ENCODE measurements at places on chromosomes 16 and 17. TPM values are rescaled to one million over a fixed set of nuclear protein-coding genes. Genes with fewer than 3 reads are reported as not detected.

DNA sequence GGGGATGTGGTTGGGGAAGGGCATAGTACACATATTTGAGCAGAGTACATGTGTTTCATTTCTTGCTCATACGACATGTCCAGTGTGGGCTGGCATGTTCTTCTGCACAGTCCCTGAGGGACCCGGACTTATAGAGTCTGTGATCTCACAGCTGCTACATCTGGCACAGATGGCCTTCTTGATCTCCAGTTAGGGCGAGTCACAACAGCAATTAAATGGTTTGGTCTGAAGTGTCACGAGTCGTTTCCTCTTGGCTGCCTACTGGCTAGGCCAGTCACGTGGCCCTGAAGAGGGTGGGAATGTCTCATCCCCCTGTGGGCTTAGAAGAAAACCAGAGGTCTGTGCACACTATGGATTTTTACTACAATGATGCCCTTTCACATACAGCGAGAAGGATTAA lies 443.6 kb downstream of the WWOX start:
- DNase-seq = no peak

- no peak for DNase-seq
Measured at GRCh38 chr17:55466671-55467070, 44.6 kb downstream of the SMIM36 start.

Gene NPIPA3
- total RNA-seq = 0.27 TPM

DNA sequence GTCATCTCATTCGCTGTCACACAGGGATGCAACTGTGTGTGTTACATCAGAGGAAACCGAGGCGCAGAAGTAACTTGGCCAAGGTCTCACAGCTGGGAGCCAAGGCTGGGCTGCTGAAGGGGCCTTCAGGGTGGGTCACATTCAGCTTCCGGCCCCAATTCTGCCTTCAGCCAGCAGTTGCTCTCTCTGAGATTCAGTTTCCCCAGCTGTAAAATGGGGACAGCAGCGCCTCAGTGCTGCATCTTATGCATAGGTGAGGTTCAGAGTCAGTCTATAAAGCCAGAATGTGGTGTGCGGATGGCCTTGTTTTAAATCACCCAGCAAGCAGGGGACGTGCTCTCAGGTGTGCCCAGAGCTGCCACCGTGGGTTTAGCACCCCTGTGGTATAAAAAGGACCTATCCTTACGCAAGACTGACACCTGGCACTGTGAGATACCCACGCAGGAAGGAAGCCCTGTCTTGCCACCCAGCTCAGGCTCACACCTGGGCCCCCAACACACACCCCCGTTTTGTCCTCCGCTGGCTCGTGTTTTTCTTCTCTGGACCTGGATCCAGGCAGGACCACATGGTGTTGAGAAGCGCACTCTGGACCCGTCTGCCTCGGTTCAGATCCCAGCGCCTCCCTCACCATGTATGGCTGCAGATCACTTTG lies 94.6 kb upstream of the GSE1 start:
- no peak for DNase-seq

- DNase-seq = no peak
Measured at GRCh38 chr17:50183421-50183994, 17.7 kb downstream of the SGCA start.

Gene IL21R
- 0.54 TPM for total RNA-seq

Gene HBQ1
- 3.8 TPM for total RNA-seq

- DNase-seq = no peak
Measured at GRCh38 chr16:21628121-21628726, 24.2 kb downstream of the IGSF6 start.

Gene TXNL4B
- total RNA-seq = 6.2 TPM

Gene EMC8
- total RNA-seq = 28.3 TPM

GRCh38 chr16:69921127-69921526 lies 30.0 kb upstream of the CLEC18A start:
- no peak for DNase-seq

- DNase-seq = no peak
Measured at GRCh38 chr17:8019665-8020650, 17.5 kb downstream of the GUCY2D start.

- no peak for DNase-seq
Measured at GRCh38 chr16:19474617-19475016, 47.3 kb downstream of the GDE1 start.

GRCh38 chr17:1965556-1966273 lies 59.4 kb downstream of the RTN4RL1 start:
- DNase-seq = no peak

DNA sequence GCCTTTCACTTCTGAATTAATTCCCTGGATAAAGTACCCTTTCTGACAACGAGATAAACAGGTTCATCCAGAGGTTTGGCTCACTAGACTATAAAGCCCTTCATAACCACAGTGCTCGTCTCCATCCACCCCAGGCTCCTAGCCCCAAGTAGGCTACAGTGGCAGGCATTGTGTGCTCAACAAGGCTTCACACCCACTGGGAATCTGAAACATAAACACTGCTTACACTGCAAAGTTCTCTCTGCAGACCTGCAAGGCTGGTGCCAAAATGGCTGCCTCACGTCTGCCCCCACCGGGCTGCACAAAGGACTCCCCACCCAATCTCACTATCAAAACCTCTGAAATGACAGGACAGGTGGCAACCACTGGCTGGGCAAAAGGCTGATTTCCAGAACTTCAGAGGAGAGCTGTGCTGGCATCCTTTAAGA lies 5.1 kb upstream of the HLF start:
- DNase-seq = no peak

DNA sequence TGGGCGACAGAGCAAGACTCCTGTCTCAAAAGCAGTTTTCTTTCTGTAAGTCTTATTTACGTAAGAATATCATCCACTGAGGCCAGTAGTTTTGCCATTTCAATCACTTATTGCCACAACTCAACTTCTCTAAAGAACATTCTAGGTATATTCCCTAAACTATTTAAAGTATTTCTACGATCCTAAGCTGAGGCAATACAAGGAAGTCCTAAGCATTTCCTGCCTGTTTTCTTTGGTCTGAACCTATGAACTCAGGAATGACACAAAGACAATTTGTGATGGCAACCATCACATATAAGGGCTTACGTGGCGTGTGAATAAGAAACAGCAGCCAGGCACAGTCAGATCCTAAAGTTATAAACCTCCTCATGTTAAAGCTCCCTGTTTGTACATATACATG lies 14.2 kb downstream of the USP36 start:
- no peak for DNase-seq

GRCh38 chr16:88970539-88971065 lies 6.4 kb downstream of the CBFA2T3 start:
- no peak for DNase-seq

Gene CMTM2
- 0.54 TPM for total RNA-seq

Gene CD300H
- total RNA-seq = 0.27 TPM

- peak; percentile 70 for DNase-seq
Measured at GRCh38 chr16:56866955-56867830, 2.2 kb downstream of the SLC12A3 start.

DNA sequence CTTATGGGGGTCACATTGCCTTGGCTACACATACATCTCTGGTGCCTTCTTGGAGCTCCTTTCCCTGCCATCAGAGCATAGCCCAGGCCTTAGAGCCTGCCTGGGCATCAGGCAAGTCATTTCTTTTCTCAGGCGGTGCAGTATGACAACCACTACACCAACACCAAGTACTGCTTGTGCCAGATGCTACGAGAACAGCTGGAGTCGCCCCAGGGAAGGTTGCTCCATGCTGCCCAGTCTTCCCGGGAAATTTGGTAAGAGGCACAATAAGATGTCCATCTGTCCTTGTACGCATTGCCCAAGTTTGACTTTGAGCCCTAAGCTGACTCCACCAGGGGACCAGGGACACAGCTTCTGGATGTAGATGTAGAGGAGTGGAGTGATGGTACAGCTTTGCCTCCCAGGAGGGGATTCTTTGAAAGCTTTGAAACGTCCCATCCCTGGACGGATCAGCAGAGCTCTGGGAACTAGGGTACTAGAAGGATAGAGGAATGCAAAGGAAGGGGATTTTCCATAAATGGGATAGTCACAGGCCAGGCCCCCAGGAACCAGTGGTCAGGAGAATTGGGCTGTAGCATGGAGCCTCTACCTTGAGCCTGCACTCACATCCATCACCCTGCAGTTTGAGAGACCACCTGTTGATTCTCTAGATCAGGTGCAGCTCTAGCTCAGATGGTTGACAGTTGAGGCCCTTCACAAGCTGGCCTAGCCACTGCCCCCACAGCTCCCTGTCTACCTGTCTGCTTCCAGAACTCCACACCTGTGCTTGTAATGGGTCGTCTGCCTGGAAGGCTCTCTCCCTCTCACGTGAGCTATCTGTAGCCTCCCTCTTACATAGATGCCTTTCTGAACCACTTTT lies 11.0 kb upstream of the NFATC3 start:
- DNase-seq = no peak

GRCh38 chr17:32141679-32142037 lies 644 bp upstream of the RHOT1 start:
- no peak for DNase-seq

Gene ACSM3
- 67.1 TPM for total RNA-seq

DNA sequence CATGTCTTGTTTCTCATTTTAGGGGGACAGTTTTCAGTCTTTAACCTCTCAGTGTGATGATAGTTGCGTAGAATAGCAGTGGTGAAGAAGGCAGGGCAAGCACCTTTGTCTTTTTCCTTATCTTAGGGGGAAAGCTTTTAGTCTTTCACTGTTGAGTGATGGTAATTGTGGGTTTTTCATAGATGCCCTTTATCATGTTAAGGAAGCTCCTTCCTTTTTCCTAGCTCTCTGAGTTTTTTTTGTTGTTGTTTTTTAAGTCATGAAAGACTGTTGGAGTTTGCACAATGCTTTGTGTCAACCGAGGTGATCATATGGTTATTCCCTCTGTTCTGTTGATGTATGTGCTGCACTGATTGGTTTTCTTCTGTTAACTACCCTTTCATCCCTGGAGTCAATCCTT lies 15.7 kb downstream of the NOL11 start:
- no peak for DNase-seq

Data from hematopoietic multipotent progenitor cell (in vitro differentiated cells).